NCI-H69 (cell line): ENCODE measurements at places on chromosomes 16 and 17.

DNA sequence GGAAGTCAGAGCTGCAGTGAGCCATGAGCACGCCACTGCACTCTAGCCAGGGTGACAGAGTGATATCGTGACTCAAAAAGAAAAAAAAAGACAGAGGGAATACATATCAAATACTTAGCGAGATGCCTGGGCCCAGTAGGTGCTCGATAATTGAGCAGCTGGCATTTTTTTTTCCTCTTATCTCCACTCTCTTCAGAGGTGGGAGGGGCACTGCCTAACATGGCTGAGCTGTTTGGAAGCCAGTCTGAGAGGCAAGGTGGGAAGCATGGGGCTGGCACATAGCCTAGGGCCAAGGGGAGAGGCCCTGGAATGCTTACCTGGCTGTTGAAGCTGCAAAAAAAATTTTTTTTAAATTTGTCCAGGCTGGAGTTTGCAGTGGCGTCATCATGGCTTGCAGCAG is 38.4 kb downstream of the HIC1 start:
- DNase-seq = peak; percentile 9

- no peak for DNase-seq
Measured at GRCh38 chr17:73592079-73592415, 52.2 kb downstream of the SDK2 start.

- peak; percentile 52 for DNase-seq
Measured at GRCh38 chr17:68777243-68777855, 176.2 kb upstream of the FAM20A start.

GRCh38 chr16:48524348-48525200 is 85.4 kb downstream of the N4BP1 start:
- peak; percentile 10 for DNase-seq

GRCh38 chr17:73232587-73233373 is 28.9 kb downstream of the CPSF4L start:
- peak; percentile 74 for DNase-seq

- no peak for DNase-seq
Measured at GRCh38 chr17:81870981-81871386, at the start of gene ARHGDIA. Gene ARHGDIA (minus strand): TSS chr17:81871337. CDS start chr17:81869930, 1,407 bp downstream.

DNA sequence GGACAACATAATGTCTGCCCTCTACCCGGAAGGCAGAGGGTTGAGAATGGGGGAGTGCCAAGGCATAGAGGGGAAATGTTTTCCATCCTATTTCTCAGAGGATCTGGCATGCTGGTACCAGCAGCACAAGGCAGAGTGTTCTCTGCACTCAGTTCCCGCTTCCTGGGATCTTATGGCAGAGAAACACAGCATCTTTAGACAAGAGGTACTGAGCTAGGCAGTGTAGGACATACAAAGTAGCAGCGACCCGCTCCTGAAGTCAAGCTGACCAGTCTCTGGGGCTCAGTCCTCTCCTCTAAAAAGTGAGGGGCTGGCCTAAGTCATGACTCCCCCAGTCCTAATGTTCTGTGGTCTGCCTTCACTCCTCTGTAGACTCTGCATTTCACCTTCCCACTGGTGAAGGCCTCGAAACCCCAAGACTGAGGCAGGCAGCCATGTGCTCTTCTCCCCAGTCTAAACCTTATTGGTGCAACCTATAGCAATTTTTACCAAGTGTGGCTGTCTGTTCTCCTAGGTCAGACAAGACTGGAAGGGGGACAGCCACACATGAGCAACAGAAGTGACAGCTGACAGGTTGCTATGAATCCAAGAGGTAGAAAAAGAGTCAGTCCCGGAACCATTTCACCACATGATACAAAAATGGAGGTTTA is 11.3 kb upstream of the TSPOAP1 start:
- DNase-seq = no peak

DNA sequence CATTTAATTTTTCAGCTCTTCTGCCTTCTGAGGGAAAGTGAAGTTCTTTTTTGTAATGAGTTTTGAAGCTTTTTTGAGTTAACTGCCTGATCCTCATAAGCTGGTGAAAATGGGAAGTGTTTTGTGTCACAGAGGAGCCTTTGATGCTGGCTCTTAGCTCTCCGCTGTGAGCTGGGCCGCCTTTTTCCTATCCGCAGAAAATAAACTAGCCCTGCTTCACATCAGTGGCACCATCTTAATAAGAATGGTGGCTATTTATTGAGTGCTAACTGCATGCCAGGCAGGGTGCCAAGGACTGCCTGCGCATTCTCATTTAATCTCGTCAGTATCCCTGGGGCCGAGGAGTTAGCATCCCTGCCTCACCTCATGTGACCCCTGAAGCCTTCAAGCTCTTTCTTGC is 309.0 kb downstream of the CPPED1 start:
- DNase-seq = no peak

- no peak for DNase-seq
Measured at GRCh38 chr16:89344458-89344834, 126.9 kb downstream of the ZNF778 start.

DNA sequence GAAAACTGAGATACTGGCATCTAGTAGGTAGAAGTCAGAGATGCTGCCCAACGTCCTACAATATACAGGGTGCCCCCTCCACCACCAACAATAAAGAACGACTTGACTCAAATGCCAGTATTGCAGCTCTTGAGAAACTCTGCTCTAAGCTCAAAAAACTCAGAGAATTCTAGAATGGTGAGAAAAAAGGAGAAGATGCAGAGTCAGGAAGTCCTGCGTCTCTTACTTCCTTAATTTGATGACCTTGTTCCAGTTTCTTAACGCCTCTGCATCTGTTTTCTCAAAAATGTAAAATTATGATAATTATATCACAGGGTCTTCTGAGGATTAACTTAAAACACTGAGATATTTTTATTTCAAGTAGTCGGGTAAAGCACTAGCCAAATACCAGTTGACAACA is 1.7 kb upstream of the HSBP1 start:
- DNase-seq = no peak

DNA sequence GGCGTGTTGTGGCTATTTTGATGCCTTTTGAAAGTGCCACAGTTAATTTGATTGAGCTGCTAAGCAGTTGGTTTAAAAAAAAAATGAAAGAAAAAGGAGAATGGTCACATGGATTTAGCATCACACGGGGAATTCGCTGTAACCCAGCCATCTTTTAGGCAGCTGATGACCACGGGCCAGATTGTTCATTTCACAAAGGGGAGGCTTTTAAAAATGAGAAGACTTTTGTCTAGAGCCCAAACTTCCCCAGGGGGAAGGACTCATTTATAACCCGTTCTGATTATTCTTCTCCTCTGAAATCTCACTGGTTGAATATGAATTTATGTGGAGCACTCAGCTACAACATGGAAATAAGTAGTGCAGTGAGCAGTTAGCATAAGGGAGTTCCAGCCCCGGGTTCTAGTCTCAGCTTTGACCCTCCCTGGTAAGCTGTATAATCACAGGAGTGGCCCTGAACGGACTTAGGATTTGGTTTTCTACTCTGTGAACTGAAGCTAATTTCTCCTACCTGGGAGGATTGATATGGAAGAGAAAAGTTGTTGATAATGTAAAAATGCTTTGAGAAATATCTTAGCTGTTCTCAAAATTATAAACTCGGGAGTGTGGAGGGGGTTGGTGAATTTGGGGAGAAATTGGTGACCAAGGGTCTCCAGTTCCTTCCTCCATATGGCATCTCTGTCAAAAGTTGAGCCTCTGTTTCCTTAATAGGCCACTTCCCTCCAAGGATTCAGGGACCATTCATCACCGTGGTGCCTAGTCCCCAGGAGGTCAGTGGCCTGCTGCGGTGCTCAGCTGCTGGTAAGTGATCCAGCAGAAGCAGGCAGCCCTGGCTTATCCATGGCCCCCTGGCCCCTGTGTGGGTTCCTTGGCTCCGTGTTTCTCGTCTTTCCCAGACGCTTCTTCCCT is 76.4 kb upstream of the TBX2 start:
- peak; percentile 83 for DNase-seq

GRCh38 chr16:66198641-66199040 is 167.8 kb upstream of the CDH5 start:
- no peak for DNase-seq

DNA sequence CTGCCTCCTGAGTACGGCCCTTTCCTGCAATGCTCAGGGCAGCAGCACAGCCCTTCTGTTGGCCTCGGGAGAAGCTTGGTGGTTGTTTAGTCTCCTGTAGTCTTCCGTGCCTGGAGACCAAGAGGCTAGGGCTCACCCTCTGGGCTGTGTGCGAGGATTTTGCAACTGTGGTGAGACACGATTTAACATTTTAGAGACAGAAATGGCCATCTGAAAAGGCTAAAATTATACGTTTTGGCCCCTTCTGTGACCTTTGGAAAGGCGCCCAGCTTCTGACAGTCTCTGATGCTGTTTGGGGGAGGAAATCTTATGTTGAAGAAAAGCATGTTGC is 33.1 kb downstream of the FOXL1 start:
- no peak for DNase-seq

DNA sequence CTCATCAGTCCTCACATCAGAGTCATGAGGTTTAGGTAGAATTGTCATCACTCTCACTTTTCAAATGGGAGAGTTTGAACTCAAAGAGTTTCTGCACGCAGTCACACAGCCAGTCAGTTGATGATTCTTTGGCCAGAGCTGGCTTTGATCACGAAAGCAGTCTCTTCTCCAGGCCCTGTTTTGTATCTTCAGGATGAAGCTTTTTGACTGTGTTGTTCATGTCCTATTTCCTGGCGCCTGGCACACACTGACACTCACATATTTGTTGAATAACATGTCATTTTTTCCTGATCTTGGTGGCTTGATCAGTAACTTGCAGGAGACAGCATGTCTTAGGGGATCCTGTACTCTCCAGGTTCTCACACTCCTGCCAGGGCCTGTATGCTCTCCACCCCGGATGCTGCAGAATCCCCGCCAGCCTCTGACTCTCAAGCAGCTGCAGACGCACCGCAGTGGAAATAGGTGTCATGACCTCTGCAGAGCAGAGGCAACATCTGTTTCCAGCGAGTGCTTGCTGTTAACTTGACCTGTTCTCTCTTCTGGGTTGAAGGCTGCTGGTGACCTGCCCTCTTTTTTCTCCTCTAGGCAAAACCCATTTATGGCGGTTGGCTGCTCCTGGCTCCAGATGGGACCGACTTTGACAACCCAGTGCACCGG is 33.0 kb downstream of the MPRIP start:
- DNase-seq = peak; percentile 58

DNA sequence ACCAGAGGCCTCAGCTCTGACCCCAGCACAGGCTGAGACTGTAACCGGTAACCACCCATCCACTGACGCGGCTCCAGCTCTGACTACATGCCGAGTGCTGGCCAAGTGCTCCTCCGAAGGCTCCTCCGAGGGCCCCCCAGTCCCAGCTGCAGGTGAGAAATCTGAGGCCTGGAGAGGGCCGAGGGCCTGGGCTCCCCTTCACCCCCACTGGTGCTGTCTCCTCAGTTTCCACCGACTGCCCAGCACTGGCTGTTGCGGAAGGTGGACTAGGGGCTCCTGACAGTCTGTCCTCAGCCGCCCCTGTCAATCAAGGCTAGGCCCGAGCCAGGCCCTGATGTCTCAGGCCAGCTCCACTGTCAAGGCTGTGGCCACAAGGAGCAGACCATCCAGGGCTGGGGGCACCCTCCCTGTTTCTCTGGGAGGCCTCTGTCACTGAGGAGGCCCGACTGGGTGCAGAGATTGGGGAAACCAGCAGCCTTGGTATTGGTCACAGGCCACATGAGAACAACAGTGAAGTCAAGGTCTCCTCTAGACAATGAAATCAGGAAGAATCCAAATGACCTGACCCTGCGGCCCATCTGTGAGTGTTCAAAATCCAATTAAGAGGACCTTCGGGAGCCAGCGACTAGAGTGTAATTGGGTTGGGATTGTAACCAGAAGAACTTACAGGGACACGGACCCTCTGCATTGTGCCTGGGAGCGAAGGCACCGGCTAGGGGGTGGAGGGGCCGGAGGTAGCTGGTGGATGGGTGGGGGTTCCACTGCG is 5.1 kb downstream of the TMEM235 start:
- no peak for DNase-seq

GRCh38 chr16:25256695-25257469 is 763 bp downstream of the ZKSCAN2 start:
- peak; percentile 66 for DNase-seq

DNA sequence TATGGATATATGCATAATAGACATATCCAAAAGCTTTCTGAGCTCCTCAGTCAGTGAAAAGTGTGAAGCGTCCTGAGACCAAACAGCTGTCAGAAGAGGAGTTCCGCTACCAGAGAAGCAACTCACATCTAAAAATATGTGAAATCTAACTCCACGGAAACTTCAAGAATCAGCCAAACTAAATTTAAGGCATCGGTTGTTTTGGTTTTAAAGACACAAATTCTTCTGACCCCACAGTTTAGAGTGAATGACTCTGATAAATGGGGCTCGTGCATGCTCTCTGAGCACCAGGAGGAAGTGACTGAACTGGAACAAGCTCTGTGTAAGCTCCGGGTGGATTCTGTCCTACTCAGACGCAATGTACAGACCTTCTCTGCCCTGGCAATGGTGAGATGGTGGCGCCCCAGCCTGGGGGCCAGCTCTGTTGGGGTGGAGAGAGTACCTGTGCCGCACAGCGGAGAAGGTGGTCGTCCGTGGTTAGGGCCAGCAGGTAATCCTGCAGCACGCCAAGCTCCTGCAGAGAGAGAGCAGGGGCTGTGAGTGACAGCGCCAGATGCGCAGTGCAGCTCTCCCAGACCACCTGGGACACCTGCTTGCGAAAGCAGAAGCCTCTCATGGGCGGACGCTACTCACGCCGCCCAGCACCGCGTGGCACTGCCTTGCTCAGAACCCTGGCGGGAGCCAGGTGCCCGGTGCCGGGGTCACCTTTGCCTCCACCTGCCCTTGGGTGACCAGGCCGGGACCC is 44.4 kb upstream of the ATP2A3 start:
- DNase-seq = no peak

- no peak for DNase-seq
Measured at GRCh38 chr17:80422981-80423380, 8.0 kb downstream of the ENDOV start.

DNA sequence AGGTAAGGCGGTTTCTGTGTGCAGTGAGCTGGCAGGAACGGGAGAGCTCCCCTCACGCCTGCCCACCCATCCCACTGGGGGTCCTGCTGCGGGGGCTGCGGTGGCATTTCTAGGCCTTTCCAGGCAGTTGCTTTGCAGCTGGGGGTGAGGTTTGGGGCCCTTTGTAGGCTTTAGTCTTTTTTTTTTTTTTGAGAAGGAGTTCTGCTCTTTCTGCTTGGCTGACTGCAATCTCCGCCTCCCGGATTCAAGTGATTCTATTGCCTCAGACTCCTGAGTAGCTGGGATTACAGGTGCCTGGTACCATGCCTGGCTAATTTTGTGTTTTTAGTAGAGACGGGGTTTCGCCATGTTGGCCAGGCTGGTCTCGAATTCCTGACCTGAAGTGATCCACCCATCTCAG is 11.1 kb downstream of the TSC2 start:
- DNase-seq = no peak

- peak; percentile 31 for DNase-seq
Measured at GRCh38 chr16:4414187-4414917, 2.0 kb downstream of the CORO7 start.

DNA sequence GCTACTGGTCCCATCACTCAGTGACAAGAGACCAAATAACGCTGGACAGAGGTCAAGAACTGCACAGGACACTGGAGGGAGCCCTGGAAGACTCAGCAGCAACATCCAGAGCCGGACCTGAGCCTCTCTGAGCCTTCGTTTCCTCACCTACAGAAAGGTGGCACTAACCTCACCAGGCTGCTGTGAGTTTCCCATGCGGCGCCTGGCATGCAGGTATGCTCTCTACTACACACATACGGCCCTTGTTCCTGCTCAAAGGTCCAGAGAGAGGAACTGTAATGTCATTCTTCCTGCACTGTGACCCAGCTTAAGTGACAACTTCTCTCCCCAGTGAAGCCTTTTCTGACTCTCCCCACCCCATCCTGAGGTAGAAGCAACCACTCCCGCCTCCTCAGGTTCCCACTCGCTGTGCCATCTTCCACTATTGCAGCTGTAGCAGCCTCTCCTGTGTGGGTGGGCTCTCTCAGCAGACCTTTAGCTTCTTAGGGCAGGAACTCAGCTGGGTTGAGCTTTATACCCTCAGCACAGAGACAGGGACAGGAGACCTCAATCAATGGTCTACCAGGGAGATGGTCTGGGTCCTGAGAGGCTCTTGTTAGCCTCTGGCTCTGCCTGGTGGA is 43.9 kb upstream of the SREBF1 start:
- DNase-seq = no peak
